ENCODE measurements at places on chromosomes 11 and 22.
A peak's percentile ranks its signal among the peaks of the same experiment; 100 is the strongest.

- DNase-seq: no peak
Observed at GRCh38 chr22:25573841-25574240, 9.4 kb downstream of the GRK3 start.

GRCh38 chr11:38818720-38819119, 2220.7 kb upstream of the RAG2 start:
- DNase-seq: no peak

GRCh38 chr11:76038608-76039007, 167.7 kb downstream of the WNT11 start:
- no peak for DNase-seq

GRCh38 chr22:45318558-45319323, 9.0 kb downstream of the FAM118A start:
- peak; percentile 81 for DNase-seq

- DNase-seq: no peak
Observed at GRCh38 chr11:12704049-12704448, 29.8 kb downstream of the TEAD1 start.

DNA sequence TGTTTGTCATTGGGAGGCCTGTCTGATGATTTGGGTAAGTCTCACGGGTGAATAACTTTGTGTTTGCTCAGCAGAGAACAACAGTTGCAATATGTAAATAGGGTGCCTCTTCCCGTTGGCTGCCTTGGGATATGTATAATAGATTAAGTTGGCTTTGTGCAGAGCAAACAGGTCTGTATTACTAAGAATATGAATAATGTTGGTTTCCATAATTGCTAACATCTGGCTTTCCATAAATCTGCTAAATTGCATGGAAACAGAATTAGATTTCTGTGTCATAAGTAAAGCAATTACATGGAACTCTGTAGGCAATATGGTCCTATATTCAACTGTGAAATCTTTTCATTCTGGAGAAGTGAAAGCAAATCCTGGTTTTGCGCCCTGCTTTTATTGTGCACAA, 636.0 kb upstream of the ANO5 start:
- no peak for DNase-seq

- DNase-seq: no peak
Observed at GRCh38 chr11:73539506-73540084, 58.3 kb downstream of the FAM168A start.

DNA sequence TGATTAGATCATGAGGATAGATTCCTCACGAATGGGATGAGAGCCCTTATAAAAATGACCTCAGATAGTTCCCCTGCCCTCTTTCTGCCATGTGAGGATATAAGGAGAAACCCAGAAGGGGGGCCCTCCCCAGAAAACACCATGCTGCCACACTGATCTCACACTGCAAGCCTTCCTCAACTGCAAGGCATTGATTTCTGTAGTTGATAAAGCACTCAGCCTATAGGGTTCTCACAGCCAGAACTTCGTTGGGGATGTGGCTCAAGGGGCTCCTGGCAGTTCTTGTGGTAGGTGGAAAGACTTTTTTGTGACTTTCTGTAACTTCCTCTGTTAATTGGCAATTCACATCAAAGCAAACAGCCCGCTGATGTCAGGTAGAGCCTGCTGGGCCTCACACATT, 108.9 kb downstream of the CD44 start:
- peak; percentile 80 for DNase-seq

- DNase-seq: no peak
Observed at GRCh38 chr11:2207773-2208621, 36.4 kb upstream of the TH start.

DNA sequence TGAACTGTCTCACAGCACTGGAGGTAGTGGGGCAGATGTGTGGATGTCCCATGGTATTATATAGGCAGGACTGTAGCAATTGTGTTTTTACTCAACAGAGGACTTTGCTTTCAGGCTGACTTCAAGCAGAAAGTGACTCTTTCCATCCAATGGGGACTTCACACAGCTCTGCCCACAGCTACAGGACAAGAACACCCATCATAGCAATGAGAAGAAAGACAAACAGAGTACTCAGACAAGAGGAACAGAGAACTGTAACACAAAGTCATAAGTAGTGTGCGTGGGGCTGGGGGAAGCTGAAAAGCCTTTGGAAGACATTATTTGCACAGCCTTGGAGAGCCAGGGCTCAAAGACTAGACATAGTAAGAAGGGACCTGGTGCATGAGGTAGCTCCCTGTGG, 70.3 kb downstream of the CCDC81 start:
- DNase-seq: no peak

GRCh38 chr11:27754035-27755017, 54.1 kb upstream of the BDNF start:
- no peak for DNase-seq

GRCh38 chr11:130037881-130038585, 31.7 kb upstream of the APLP2 start:
- no peak for DNase-seq

- DNase-seq: peak; percentile 33
Observed at GRCh38 chr11:65417702-65418430, 4.7 kb upstream of the NEAT1 start.

DNA sequence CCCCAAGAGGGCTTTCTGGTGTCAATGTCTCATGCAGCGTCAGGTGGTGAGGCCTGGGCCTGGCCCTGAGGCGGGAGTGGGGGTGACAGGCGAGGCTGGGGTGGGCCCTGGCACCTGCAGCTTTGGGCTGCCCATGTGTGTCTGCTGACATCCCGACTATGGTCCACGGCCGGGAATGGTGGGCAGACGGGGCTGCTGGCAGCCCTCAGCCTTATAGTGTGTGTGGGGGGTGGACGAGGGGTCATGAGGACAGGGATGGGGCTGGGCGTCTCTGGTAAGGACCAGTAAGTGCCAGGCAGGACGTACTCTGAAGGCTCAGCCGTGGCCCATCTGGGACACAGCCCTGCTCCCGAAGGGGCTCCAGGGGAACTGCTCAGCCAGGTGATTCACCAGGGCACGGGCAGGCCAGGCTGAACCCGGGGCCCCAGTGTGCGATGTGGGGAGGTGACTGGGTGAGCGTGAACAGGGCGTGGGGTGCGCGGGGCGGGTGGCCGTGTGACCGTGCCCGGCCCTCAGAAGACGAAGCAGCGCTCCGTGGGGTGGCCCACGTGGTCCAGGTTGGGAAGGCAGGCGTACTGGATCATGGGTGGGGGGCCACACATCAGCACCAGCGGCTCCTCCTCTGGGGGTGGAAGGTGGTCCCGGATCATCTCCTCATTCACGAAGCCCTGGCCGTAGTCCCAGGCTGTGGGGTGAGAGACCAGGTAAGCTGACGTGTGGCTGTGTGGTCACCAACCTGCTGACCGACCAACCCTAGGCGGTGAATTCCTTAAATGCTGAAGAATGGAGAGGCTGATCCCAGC, 4.8 kb upstream of the POLDIP3 start:
- no peak for DNase-seq

GRCh38 chr11:125062931-125063428, at the start of gene SLC37A2:
Gene SLC37A2, plus strand, starts transcription at chr11:125063305. Its CDS starts 63 bp downstream, at chr11:125063368.
- peak; percentile 47 for DNase-seq

GRCh38 chr11:122207921-122208764, 92.1 kb upstream of the BLID start:
- DNase-seq: no peak

- DNase-seq: no peak
Observed at GRCh38 chr11:62241095-62241494, 944 bp upstream of the SCGB1D2 start.

DNA sequence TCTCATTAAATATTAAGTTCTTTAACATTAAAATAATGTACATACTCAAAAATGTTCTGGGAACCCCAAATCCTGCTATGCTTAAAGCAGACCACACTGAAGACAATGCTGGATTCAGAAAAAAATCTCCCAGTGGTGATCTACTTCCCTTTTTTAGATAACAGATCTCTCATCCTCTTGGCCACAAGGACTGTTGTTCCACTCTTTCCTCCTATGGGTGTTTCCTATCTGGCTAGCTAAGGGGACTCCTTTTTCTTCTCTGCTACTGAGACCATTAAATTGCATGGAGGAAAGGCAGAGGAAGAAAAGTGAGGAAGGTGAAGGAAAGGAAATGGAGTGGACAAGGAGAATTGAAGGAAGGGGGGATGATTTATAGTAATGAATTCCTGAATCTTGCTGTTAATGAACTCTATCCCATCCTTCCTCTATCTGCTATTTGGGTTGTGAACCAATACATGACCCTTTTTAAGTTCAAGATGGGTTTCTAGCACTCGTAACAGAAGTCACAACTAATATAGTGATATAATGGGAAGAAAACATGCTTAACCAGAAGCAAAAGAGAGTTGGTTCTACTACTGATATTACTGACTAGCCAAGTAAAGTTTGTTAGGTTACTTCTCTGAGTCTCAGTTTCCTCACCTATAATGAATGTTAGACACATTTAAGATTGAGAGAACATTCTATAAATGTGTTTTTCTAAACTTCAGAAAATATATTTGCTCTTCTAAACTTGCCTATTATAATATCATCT, 53.2 kb downstream of the PIK3C2A start:
- no peak for DNase-seq

GRCh38 chr22:19113429-19113828, 8.8 kb downstream of the DGCR2 start:
- DNase-seq: no peak

DNA sequence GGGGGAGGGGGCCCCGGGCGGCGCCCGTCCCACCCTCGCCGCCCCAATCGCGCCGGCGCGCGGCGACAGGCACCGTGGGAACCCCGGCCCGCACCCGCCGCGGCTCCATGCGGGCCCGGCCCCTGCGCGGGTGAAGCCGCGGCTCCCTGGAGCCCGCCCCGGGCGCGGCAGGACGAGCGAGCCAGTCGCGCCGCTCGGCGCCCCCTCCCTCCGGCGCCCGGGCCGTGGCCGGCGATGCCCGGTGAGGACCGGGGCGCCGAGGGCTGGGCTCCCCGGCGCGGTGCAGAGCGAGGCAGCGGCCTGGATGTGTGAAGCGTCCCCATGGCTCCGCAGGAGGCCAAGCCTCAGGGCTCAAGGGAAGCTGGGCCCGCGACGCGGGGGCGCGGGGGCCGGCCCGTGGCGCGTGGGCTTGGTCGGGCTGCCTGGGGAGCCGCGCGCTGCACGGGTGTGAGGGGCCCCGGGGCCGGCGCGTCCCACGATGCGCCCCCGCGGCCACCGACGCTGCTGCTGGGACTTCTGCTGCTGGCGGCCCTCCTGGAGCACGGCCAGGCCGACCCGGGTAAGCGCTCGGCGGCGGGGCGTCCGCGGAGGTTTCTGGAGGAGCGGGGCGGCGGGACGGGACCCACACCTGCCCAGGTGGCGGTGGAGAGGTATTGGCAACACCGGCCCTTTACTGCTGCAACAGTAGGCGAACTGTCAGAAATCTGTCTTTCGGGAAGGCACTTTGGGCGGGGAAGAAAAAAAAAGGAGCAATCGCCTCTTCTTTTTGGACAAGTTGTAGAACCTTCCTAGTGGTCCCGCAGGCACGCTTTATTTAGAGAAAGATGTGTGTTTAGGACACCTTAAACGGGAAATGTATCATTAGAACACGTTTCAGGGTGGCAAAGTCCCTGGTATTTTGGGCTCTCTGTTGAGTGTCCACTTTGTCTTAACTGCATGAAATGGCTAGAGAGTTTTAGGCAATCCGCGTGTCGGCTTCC, 119.4 kb downstream of the HIPK3 start:
- DNase-seq: no peak

DNA sequence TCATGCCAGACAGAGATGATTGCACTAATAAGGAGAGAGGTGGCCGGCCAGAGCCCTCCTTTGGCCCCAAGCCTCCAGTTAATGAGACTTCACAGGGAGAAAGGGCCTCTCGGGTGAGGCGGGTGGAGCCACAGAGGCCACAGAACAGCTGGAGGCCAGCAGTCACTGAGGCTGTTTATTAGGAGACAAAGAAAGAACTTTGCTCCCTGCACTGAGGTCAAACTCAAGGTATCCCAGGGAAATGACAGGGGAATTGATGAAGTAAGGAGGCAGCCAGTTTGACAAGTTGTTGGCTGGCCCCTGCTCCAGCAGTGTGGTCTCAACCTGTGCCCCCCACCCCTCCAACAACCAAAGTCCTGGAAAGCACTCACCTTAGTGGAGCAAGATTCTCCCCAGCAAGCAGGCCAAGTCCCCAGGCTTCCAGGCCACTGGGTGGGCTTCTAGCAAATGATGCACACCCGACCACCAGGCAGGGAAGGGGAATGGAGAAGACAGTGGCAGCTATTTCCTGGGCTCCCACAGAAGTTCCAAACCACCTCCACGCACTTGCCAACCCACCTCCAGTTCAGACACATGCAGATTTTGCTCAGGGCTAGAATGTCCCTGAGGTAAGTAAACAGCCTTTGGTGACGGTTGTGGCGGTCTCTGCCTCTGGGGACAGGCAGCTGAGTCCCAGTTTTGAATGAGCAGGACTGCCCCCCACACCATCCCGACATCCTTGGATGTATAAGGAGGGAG, 53.2 kb downstream of the RPUSD4 start:
- DNase-seq: no peak

DNA sequence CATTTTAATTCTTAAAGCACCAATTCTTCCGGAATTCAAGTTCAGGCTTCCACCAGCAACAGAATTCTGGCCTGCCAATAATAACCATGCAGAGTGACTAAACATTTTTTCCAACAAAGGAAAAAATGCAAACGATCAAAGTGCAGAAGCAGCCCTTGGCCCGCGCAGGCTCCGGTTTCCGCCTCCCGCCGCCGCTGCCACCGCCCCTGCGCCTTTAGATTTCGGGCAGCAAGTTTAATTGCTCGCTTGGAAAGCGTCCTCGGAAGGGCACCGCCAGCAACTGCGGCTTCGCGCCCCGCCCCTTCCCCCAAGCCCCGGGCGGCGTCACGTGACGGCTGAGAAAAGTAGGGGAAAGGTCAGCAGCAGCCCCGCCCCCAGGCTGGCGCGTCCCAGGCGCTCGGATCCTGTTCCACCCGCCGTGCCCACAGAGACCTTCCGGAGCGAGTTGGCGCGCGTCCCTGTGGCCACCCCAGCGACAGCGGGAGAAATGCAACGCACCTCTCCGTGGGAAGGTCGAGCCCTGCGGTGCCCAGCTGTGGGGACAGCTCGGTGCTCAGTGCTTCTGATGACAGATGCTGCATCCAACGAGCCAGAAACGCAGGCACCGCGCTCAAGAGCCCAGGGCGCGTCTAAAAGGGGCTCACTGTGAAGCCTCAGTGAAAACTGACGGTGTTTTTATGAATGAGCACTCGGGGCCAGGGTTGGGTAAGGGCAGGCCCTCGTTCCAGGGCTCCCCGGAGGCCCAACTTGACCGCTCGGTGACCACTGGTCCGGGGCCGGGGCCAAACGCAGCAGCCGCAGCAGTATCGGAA, 2.5 kb downstream of the CPT1A start:
- DNase-seq: peak; percentile 96

DNA sequence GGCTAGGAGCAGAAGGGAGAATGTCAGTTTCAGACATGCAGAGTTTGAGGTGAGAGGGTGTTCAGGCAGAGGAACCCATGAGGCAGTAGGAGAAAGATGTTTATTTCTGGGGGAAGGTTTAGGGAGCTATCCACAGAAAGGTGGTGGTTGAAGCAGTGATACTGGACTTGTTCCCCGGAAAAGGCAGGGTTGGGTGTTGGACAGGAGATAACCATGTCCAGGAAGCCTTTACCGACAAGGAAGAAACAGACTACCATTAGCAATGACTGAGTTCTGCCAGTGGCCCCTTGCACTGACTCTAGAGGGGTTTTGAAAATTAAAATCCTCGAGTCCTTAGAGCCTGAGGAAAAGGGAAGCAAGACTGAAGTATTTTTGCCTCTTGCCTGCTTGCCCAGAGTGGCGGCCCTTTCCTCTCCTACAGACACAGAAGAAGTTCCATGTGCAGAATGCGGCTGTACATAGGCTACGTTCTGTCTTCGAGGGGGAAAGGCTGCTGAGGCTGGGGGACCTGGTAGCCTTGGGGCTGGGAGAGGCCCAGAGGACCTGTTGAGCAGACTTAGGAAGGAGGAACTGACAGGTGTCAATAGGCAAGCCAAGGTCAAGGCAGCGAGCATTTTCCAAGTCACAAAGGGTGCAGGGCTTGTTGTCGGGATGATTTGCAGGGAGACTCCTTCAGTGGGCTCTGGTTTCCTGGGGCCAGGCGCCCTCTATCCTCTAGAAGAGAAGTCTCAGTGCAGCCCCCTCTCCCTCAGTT, 146.7 kb downstream of the LDLRAD3 start:
- no peak for DNase-seq
